ENCODE measurements at places on chromosomes 12 and 14.

- no peak for DNase-seq
Measured at GRCh38 chr14:104393199-104393897, 186.2 kb upstream of the C14orf180 start.

- DNase-seq = no peak
Measured at GRCh38 chr12:31214626-31215517, 111.1 kb downstream of the SINHCAF start.

DNA sequence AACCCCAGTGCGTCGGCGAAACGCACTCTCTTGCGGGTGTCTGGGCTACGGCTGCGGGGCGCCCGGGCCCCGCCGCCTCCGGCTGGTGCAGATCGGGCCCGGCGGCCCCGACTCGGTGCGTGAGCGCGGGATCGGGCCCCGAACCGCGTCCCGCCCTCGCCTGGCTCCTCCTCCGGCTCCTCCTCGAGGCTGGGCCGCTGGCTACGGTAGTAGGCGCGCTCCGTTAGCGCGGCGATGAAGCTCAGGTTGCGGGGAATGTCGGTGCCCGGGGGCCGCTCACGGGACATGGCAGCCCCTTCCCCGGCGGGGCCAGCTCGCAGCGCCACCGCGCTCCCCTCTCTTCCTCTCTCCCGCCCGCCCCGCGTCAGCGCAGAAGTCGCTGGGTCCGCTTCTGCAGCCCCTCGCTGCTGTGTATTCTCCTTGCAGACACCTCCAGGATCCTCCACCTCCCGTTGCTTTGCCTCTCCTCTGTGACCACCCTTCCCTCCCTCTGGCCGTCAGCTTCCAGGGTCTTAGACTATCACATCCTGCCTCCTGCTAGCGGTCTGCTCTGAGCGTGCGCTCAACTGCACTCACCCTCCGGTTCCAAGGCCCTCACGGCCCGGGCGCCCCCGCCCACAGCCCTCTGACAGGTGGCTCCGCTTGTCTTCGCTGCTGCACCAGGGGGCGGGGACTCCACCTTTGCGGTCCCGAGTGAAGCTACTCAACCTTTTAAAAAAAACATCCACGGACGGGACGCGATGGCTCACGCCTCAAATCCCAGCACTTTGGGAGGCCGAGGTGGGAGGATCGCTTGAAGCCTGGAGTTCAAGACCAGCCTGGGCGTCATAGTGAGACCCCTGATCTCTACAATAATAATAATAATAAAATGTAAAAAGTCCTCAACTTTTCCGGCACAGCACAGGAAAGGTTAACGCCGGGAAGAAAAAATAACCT lies at the start of gene PPP1R3E:
TSS of gene PPP1R3E (minus strand) at position 570 of the 936 bp plus-strand sequence. CDS start at position 287, 283 bp downstream.
- DNase-seq = peak; percentile 69

GRCh38 chr12:1799882-1800400 lies 20.4 kb upstream of the LRTM2 start:
- no peak for DNase-seq

GRCh38 chr12:45051572-45052125 lies 750 bp upstream of the DBX2 start:
- DNase-seq = no peak

- DNase-seq = no peak
Measured at GRCh38 chr14:101639241-101639833, 78.0 kb downstream of the DIO3 start.

GRCh38 chr12:43147878-43148277 lies 404.1 kb downstream of the ADAMTS20 start:
- no peak for DNase-seq
